ENCODE measurements at places on chromosomes 5 and 9.

- no peak for DNase-seq
Measured at GRCh38 chr9:31166516-31166915, 1217.9 kb upstream of the ACO1 start.

DNA sequence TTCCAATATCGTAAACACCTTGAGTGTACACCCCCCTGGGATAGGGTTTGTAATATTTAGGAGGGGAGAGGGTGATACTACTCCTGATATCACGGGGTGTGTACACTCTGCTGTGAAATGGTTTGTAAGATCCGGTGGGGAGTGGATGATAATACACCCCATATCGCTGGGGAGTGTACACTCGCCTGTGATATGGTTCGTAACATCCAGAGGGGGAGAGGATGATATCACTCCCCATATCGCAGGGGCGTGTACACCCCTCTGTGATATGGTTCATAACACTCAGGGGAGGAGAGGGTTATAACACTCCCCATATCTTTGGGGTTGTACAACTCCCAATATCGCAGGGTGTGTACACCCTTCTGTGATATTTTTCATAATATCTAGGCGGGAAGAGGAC, 33.8 kb upstream of the SLC25A48 start:
- no peak for DNase-seq

- DNase-seq: no peak
Measured at GRCh38 chr5:6319116-6319515, 59.2 kb downstream of the MED10 start.

DNA sequence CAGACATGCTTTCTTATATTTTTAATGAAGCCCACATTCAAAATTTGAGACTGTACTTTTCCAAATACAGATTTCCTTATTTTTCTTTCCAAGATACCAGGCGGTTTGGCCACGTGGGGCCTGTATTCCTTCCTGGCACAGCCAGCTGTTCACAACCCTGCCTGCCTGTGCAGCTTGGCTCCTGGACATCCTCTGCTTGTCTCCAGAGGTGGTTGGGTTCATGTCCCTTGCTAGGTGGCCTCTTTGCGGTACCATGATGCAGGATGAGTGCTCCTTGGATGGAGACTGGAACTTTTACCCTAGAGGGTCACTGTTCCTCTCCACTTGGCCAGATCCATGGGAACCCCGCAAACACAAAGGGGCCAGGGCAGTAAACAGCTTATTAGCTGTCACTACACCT, 297.5 kb upstream of the MSX2 start:
- no peak for DNase-seq

GRCh38 chr5:111676466-111676865, 80.5 kb downstream of the NREP start:
- DNase-seq: peak; percentile 46

- no peak for DNase-seq
Measured at GRCh38 chr5:124716169-124716568, 30.3 kb downstream of the ZNF608 start.

GRCh38 chr9:136931611-136932130, 12.9 kb downstream of the FBXW5 start:
- no peak for DNase-seq

- no peak for DNase-seq
Measured at GRCh38 chr5:134082264-134082992, 32.1 kb upstream of the TCF7 start.

DNA sequence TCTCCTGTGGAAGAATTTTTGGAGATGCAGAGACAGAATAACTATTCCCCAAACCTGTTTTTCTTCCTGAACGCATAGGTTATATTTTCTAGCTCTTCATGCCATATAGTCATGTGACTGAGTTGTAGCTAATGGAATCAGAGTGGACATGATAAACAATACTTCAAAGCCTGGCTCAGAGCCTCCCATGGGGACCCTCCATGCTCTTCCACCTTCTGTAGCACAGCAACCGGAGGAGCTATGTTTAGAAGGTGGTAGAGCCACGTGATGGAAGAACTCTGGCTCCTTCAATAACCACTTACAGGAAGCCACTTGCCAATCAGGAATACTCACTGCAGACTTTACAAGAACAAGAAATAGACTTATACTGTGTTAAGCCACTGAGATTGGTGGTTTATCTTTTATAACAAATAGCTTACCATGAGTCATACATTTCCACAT, 39.2 kb downstream of the NADK2 start:
- DNase-seq: peak; percentile 15

GRCh38 chr9:120985819-120986222, 59.2 kb upstream of the TRAF1 start:
- no peak for DNase-seq

DNA sequence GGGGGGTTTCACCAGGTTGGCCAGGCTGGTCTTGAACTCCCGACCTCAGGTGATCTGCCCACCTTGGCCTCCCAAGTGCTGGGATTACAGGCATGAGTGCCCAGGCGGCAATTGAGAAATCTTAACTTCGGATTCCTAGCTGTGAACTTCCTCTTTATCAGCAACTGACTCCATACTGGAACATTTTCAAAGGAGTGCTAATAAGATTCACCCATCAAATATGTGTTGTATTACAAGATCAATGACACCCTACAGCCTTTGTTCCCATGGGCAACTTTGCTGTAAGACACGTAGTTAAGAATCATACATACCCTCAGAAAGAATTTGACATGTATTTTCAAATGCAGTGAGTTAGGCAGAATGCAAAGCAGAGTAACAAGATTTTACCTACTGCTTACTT, 23.1 kb upstream of the ACOT12 start:
- no peak for DNase-seq

- DNase-seq: no peak
Measured at GRCh38 chr5:142286111-142286510, 38.7 kb downstream of the SPRY4 start.

- no peak for DNase-seq
Measured at GRCh38 chr9:10148796-10149195, 464.0 kb downstream of the PTPRD start.

GRCh38 chr5:135091286-135091685, 57.3 kb upstream of the PITX1 start:
- DNase-seq: no peak

GRCh38 chr9:7146582-7146981, 388.8 kb downstream of the KDM4C start:
- DNase-seq: no peak

DNA sequence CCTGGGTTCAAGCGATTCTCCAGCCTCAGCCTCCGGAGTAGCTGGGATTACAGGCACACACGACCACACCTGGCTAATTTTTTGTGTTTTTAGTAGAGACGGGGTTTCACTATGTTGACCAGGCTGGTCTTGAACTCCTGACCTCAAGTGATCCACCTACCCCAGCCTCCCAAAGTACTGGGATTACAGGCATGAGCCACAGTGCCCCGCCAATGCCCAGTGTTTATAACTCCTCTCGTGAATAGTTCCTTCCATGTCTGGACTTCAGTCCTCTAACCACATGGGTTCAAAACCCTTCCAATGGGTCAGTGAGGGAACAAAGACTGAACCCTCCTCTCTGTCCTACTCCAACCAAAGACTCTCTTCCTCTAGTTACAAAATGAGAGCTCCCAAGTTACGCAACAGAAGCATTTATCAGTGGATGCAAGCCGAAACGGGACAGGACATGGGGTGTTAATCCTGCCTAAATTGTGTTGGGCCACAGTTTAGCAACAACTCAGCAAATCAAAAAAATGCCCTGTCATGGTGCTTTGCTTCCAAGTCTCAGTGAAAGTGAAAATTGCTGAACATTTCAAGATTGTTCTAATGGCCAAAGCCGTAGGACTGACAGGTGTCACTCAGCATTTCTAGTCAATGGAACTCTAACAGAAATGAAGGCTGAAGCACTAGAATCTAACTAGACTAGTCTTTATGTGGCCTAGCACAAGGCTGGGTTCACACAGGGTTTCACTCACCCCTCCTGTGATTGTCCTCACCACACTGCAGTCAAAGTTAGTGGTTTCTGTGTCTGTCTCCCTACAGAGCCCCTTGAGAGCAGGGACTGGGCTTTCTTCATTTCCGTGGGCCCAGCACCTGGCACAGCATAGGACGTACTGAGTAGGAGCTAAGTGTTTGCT, 3.2 kb upstream of the TMEM245 start:
- no peak for DNase-seq

GRCh38 chr9:27622693-27623340, 49.5 kb upstream of the C9orf72 start:
- DNase-seq: no peak

- no peak for DNase-seq
Measured at GRCh38 chr9:90088434-90088833, 483.6 kb downstream of the GADD45G start.

- DNase-seq: peak; percentile 70
Measured at GRCh38 chr5:126471875-126472537, 48.8 kb downstream of the GRAMD2B start.

GRCh38 chr5:115072266-115073064, 97.2 kb downstream of the TRIM36 start:
- no peak for DNase-seq

DNA sequence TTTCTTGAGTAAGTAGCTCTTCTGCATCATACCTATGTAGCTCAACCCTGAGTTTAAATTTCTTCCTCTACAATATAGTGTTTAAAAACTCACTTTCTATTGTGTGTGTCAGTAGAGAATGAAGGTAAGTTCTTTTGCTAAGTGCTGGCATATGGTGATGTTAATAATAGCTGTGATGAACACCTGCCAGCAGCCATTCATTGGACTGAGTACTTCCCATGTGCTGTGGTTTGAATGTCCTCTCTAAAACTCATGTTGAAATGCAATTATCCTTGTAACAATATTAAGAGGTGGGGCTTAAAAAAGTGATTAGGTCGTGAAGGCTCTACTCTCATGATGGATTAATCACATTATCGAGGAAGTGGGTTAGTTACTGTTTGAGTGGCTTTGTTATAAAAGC, 645.2 kb upstream of the RGMB start:
- DNase-seq: no peak

GRCh38 chr9:38388283-38389223, 3.9 kb upstream of the ALDH1B1 start:
- no peak for DNase-seq

- no peak for DNase-seq
Measured at GRCh38 chr9:134686896-134687295, 45.3 kb downstream of the COL5A1 start.

- DNase-seq: no peak
Measured at GRCh38 chr9:108911820-108912219, 22.1 kb downstream of the ELP1 start.

DNA sequence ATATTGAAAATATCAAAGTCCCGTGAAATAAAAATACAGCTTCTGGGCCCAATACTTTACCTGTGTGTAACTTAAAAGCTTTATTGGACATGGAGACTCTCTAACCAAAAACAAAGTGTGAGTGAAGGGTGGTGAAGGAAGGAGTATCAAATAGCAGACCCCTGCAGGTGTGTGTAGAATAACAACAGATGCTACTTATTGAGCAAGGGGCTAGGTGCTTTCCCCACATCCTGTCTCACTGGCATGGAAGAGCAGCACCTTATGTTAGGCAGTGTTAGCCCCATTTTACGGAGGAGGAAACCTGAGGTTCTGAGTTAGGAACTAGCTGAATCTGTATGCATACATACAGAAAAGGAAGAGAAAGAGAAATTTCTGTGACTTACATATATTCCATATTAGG, 21.8 kb downstream of the SLIT3 start:
- DNase-seq: no peak

- no peak for DNase-seq
Measured at GRCh38 chr9:89677702-89678395, 73.0 kb downstream of the GADD45G start.

- DNase-seq: no peak
Measured at GRCh38 chr9:3676766-3677165, 151.0 kb upstream of the RFX3 start.

DNA sequence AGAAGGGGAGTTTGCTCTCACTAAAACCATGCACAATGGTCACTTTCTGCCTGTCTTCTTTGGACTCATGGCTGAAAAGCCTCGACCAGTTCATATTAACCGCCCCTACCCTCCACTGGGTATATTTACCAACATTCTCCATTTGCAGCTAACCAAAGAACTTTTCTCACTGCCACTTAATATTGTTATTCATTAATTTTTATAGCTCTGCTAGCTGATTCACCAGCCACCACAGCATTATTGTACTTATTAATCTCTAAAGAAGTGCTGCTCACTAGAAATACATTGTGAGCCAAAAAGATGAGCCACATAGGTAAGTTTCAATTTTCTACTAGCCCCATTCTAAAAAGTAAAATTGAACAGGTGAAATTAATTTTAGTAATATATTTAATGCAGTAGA, 33.4 kb upstream of the SMIM32 start:
- DNase-seq: no peak

DNA sequence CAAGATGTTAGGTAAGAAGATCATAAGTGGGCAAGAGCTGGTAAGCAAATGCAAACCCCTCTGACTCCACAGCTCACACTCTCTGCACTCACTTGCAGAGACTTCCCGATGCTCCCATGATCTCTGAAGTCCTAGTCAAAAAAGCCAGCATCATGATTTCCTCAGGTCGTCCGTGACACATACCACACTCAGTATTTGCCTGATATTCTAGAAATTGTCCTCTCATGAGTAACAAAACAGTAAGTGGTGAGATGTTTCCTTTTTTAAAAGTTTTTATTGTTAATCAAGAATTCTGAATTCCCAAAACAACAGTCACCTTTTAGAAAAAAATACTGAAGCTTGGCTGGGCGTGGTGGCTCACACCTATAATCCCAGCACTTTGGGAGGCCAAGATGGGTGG, 194.6 kb downstream of the DENND1A start:
- no peak for DNase-seq

DNA sequence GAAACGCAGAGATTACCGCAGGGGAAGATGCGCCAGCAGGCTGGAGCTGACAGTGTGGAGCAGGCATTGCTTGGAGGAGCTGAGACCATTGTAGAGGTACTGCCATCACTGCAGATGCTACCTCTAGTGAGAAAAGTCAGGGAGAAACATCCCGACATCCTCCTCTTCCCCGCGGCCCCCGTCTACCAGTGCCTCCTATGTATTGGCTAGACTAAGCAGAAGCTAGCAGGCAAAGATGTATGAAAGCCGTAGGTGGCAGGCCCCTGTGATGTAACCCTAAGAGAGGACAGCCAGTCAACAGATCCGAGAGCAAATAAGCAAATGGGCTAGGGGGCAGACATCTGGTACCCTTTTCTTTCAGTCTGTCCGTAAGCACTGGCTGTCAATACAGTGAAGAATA, 115.5 kb upstream of the ACTBL2 start:
- no peak for DNase-seq

- DNase-seq: no peak
Measured at GRCh38 chr5:33238826-33239695, 201.7 kb upstream of the TARS1 start.

DNA sequence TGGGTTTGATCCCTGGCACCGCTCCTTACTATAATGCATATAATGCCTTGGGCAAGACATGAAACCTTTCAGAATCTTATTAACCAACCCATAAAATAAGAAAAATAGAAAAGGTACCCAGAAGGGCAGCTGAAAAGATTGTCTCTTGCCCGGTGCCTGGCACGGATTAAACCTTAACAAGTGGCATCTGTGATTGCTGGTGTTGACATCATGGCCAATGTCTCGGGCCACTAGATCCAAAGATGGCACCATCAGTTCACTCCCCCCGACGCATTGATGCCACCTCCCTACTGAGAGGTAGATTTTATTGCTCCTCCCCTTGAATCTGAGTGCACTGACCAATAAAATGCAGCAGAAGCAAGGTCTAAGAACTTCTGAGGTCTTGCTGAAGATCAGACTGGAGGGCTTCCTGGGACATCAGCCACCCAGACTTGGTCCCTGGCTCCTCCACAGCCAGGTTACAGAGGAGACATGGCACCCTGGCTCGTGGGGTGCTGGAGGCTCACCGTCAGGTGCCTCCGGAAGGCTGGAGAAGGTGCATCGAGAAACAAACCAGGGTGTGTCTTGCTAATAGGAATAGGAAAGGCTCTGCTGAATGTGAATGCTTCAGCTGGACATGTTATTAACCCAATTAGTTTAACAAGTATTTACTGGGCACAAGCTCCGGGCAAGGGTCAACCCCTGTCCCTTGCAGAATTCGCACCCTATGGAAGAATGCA, 80.0 kb upstream of the COL5A1 start:
- DNase-seq: no peak

Data from BJ (cell line).